ENCODE measurements at places on chromosomes 11 and 22.

DNA sequence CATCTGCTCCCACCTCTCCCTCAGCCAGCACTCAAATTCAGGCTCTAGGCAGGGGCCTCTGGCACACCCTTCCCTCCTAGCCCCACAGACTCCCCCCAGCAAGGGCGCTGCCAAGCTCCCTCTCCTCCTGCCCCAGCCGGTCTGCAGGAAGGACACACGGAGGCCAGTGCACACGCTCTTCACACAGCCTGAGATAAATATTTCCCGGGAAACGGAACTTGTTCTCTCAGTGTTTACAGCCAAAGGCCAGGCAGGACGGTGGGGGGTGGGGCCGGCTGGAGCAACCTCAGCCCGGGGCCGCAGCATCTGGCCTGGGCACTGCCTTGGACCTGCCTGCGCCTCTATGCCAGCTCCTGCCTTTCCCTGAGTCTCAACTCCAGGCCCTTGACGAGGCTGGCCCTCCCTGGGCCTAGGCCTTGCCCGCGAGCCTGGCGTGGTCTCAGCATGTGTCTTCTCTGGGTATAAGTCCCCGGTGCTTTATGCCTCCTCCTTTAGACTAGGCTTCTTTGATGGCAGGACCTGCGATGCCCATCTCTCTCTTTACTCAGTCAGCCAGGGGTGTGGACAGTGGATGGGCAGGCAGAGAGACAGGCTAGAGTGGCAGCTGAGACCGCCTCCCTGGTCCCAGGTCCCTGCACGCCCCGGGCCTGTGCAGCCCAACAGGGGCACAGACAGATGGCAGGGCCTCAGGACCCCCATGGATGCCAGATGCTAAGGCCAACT lies 48.4 kb downstream of the PDE2A start:
- no peak for DNase-seq

GRCh38 chr22:41062146-41062545 lies 30.2 kb upstream of the EP300 start:
- DNase-seq = no peak

- no peak for DNase-seq
Measured at GRCh38 chr11:34799848-34800247, 116.3 kb downstream of the APIP start.

DNA sequence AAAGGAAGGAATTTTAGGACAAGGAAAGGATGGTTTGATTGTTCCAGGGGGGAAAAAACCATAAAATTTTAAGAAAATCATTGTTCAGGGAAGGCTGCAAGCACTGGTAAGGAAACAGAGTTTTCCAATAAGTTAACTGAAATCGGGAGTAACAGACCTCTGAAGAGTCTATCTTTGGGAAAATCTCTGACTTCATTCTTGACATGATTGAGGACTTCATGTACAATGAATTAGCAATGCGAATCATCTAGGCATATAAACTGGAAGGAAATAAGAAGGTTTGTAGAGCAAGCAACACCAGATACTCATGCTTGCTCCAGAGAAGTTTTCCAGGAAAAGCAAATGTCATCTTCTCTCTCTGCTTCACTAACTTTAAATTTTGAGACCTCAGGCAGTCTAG lies 18.5 kb downstream of the APLP2 start:
- no peak for DNase-seq

- no peak for DNase-seq
Measured at GRCh38 chr22:35257002-35257320, 332 bp upstream of the HMGXB4 start.

All from NCI-H1105 (cell line).